ENCODE measurements at places on chromosomes 12 and 14. TPM values are rescaled to one million over a fixed set of nuclear protein-coding genes. Genes with fewer than 3 reads are reported as not detected.

Gene PPP1R12A
- 77.5 TPM for total RNA-seq

Gene CELA1
- total RNA-seq = not detected

- no peak for DNase-seq
Measured at GRCh38 chr12:51777457-51777856, 71.1 kb downstream of the FIGNL2 start.

DNA sequence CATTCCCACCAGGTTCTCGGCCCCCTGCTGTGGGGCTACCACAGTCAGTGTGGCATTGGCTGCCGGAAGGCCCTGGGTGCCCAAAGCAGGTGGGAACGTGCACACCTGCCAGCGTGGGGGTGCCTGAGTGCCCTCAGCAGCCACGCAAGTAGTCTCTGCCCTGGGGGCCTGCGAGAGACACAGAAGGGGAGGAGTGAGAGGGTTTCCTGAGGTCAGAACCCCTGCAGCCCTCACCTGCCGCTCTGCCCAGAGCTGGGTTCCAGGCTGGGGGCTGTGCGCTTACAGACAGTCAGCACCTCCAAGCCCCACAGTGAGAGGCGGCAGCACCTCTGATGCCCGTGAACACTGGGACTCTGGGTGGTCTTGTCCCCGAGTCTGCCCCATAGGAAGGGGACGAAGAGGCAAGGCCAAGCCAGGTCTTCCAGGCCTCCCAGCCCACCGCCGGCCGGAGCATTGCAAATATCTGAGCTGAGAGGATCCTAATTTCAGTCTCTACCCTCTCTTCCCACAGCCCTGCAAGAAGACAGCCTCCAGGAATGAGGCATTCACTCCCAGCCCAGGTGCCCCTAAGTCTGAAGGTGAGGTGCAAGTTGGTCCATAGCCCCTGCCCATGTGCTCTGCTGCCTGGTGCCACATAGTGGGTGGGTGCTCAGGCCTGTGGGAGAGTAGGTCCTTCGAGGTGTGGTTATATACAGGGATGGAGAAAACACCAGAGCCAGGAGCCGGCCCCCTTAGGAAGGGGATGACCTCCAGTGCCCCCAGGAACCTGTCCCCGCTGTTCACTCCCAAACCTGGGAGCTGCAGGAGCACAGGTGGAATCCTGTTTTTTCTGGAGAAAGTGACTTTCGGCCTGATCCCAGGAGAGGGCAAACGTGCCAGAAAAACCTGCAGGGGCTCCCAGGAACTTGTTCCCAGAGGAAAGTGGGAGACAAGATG lies 291.1 kb upstream of the RTL1 start:
- DNase-seq = no peak

- no peak for DNase-seq
Measured at GRCh38 chr14:78178971-78179370, 8.8 kb downstream of the NRXN3 start.

DNA sequence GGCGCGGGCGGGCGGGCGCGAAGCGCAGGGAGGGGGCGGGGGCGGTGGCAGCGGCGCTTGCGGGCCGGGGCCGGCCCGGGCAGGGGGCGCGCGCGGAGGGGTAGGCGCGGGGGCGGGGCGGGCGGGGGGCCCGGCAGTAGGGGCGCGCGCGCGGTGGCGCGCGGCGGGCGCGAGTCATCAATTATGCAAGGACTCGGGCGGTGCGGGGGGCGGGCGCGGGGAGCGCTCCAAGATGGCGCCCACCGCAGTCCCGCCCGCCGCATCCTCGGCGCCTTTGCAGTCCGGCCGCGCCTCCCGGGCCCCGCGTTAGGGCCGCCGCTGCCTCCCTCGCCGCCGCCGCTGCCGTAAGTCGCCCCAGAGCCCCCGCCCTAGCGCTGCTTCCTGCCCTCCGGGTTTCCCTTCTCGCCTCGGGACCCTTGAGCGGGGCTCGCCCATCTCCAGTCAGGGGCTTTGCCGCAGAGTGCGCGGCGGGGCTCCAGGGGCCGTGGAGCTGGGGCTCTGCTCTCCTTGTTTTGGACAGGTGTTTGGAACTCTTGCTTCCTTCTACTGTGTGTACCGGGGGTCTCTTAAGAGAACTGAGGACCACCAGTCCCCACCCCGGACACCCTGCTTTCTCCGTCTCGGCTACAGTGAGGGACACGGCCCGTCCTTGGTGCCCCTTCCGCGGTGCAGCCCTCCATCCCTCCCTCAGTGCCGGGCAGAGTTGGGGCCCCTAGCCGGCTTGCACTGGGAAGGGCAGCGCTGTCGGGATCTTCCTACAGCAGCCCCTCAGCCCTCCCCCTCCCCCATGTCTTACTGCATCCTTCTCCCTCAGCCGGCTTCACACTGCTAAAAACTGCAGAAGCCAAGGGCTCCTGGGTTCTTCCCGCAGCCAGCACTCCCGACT lies at the start of gene SCN8A:
SCN8A (plus strand) TSS at position 218 of the 886 bp plus-strand sequence. CDS start 71,585 bp downstream, outside the sequence.
- peak; percentile 47 for DNase-seq

Measured in SJCRH30 (cell line).